Adrenal gland (tissue), 19 donors: ENCODE measurements at places on chromosomes 3 and 15. TPM values are rescaled to one million over a fixed set of nuclear protein-coding genes. Genes with fewer than 3 reads are reported as not detected.

GRCh38 chr3:55484801-55485791 is 2.0 kb downstream of the WNT5A start:
- DNase-seq = peak; percentile 70
- no peak overlapping the region for H3K4me3 ChIP-seq
- no peaks in the 10 kb centered on the region for H3K4me1 ChIP-seq
- H3K36me3 ChIP-seq = no peaks in the 10 kb centered on the region
- H3K27me3 ChIP-seq = peaks cover 66% of the 10 kb centered on the region

- peaks cover 4% of the 10 kb centered on the region for H3K4me1 ChIP-seq
- H3K27ac ChIP-seq = no peak overlapping the region
- no peak for DNase-seq
- H3K4me3 ChIP-seq = no peak overlapping the region
- H3K27me3 ChIP-seq = no peaks in the 10 kb centered on the region
Observed at GRCh38 chr15:36334059-36334458, 245.4 kb upstream of the CDIN1 start.

GRCh38 chr3:126211569-126211968 is 31.2 kb upstream of the ALDH1L1 start:
- H3K27ac ChIP-seq = no peak overlapping the region
- no peak overlapping the region for H3K4me3 ChIP-seq
- no peak for DNase-seq
- H3K27me3 ChIP-seq = no peaks in the 10 kb centered on the region

Gene SCG3
- not detected for total RNA-seq

- no peak overlapping the region for H3K27ac ChIP-seq
- H3K4me3 ChIP-seq = no peak overlapping the region
- H3K27me3 ChIP-seq = no peaks in the 10 kb centered on the region
- H3K4me1 ChIP-seq = no peaks in the 10 kb centered on the region
- no peak for DNase-seq
Observed at GRCh38 chr3:69658514-69659140, 80.6 kb upstream of the MITF start.

DNA sequence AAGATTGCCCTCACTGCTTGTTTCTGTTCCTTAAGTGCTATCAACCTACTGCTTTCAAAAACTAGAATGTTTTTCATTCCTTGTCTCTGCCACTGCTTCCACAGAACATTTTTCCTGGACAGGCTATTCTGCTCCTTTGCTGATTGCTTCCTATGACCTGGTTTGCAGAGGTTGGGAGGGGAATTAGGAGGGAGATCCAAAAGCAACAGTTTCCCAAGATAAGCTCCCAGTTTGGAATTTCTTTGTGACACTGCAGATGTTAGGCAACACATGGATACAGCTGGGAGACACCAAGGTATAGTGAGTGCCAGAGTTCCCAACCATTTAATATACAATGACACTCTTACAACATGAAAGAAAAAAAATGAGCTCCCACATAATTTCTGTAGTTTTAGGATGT is 1036.5 kb downstream of the ROBO2 start:
- H3K4me3 ChIP-seq = no peak overlapping the region
- H3K36me3 ChIP-seq = no peaks in the 10 kb centered on the region
- DNase-seq = no peak
- no peak overlapping the region for H3K27ac ChIP-seq

Gene LRRN1
- 0.70 TPM for total RNA-seq

- no peaks in the 10 kb centered on the region for H3K36me3 ChIP-seq
- peaks cover 7% of the 10 kb centered on the region for H3K27me3 ChIP-seq
- no peak overlapping the region for H3K27ac ChIP-seq
Observed at GRCh38 chr3:24662449-24663345, 168.0 kb upstream of the THRB start.

Gene C3orf33
- total RNA-seq = 8.4 TPM

Gene TEX264
- 124 TPM for total RNA-seq

GRCh38 chr15:66942649-66943390 is 122.6 kb upstream of the SMAD3 start:
- H3K27me3 ChIP-seq = no peaks in the 10 kb centered on the region
- no peaks in the 10 kb centered on the region for H3K36me3 ChIP-seq

Gene RBP2
- total RNA-seq = 2.2 TPM

Gene CYP8B1
- not detected for total RNA-seq

DNA sequence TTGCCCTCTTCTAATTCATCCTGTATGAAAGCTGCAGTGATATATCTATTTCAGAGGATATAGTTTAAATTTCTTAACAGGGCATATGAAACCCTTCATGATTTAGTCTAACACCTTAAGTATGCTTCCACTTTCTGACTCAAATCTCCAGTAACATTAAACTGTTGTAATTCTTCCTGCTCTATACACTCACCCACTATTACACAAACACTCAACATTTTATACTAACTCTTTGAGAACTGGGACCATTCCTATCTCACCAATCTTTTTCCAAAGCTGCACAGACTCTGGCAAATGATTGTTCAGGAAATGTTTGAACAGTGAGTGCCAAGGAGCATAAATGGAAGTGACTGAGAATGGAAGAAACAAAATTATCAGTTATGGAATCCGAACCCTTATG is 560.4 kb upstream of the DPPA4 start:
- H3K27me3 ChIP-seq = no peaks in the 10 kb centered on the region
- no peak overlapping the region for H3K27ac ChIP-seq
- no peaks in the 10 kb centered on the region for H3K36me3 ChIP-seq
- no peak for DNase-seq
- H3K4me1 ChIP-seq = no peaks in the 10 kb centered on the region
